HCEC 1CT (cell line): ENCODE measurements at places on chromosomes 6 and 20.

DNA sequence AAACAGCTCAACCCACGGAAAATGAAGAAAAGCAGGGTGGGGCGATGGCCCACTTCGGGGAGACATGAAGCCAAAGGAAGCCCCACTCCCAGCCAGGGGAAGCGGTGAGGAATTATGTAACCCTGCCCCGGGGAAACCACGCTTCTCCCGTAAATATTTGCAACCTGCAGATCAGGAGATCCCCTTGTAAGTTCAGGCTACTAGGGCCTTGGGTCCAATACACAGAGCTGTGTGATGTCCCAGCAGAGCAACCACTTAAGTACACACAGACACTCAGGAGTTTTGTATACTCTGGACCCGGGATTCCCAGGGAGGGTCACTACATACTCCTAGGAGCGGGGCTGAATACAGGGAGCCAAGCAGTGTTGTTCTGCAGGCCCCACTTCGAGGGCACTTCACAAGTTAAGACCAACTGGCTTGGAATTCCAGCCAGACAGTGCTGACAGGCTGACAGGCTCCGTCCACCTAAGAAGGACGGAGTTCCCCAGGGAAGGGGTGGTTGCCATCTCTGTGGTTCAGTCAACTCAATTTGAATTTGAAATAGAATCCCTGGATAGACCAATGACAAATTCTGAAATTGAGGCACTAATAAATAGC lies 301.4 kb upstream of the THEMIS start:
- no peak for DNase-seq

GRCh38 chr6:79635232-79635543 lies 4.1 kb downstream of the SH3BGRL2 start:
- peak; percentile 23 for DNase-seq

GRCh38 chr6:86712039-86712438 lies 225.3 kb upstream of the HTR1E start:
- no peak for DNase-seq

DNA sequence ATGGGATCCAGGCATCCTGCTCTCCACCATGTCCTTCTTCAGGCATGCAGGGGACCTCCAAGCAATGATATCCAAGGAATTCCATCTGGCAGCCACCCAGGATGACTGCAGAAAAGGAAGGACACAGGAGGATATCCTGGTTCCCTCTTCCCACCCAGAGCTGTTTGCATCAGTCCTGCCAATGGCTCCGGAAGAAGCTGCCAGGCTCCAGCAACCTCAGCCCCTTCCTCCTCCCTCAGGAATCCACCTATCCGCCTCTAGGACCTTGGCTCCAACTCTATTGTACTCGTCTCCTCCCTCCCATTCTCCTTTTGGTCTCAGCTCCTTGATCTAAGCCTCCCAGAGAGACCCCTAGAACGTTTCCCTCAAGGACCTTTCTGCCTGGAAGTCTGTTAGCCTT lies 733 bp upstream of the PSORS1C2 start:
- DNase-seq: no peak

DNA sequence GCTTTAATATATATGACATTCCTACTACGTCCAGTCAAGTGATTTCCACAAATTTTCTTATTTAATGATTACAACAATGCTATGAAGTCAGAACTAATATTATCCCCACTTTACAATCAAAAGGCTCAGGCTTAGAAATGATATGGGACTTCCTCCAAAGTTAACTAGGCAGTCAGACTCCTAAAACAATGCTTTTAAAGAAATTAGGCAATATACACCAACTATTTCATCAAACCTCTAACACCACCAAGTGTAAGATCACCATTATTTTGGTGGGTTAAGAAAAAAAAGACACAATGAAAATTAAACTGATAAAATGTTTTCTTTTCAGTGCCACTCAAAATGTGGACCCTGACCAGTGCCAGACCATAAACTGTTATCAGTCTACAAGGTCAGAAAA lies 256.1 kb upstream of the RUNX2 start:
- no peak for DNase-seq
